ENCODE measurements at places on chromosomes 4 and X.

- no peak for DNase-seq
These were observed 61.2 kb downstream of the HMGB2 start for GRCh38 chr4:173272996-173273395.

- DNase-seq = no peak
These were observed 197.6 kb upstream of the FAM9B start for GRCh38 chrX:9231491-9231890.

DNA sequence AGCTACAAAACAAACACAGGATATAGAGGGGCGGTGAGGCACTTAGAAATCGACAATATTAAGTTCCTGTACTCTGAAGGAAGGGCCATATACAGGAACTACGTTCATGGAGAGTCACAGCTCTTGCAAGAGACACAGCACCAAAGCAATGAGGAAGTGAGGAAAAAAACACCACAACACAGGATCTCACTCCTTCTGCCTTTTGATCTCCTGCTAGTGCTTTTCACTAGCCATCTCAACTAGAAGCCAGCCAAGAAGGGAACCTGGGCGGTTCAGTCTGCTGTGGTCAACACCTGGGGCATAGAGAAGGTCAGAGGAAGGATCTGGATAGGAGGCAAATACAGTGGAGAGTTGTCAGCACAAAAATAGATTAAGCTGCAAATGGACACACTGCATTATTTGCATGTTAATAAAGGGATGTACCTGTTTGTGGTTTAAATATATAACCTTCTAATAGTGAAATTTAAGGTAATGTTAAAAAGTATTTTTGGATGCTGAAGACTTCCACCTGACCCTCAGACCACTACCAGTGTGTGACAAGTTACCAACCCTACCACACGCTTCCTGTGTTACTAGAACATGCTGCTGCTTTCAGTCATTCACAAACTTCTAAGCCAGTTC, 104.6 kb downstream of the DTHD1 start:
- peak; percentile 1 for DNase-seq

- no peak for DNase-seq
These were observed 11.7 kb downstream of the CFAP97 start for GRCh38 chr4:185192059-185192458.

DNA sequence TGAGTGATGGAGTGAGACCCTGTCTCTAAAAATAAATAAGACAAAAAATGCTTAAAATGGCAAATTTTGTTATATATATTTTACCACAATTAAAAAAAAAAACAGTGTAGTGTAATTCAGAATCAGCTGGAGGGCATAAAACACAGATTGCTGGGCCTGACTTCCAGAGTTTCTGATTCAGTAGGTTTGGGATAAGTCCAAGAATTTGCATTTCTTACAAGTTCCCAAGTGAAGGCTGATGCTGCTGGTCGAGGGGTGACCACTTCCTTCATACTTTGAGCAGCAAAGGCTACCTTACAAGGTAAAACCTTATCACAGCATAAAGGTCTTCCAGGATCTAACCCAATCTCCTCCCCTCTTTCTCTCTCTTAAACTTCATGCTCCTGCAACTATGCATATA, 40.7 kb downstream of the KLHL8 start:
- DNase-seq = no peak

- DNase-seq = no peak
These were observed 71.3 kb downstream of the GLRA3 start for GRCh38 chr4:174757736-174758135.

DNA sequence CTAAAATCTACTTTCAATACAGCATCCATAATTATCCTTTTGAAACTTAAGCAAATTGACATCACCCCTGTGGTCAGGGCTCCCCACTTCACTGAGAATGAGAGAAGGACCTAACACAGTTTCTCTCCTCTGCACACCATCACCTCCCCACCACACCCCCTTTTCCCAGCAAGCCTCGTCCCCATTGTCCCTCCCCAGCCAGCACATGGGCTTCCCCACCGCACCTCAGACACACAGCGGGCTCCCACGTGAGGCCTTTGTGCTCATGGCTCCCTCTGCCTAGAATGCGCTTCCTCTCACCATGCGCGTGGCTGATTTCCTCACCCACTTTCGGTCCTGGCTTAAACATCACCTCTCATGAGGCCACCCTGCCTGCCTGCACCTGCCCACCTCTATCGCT, 639.0 kb upstream of the FRG1 start:
- no peak for DNase-seq

DNA sequence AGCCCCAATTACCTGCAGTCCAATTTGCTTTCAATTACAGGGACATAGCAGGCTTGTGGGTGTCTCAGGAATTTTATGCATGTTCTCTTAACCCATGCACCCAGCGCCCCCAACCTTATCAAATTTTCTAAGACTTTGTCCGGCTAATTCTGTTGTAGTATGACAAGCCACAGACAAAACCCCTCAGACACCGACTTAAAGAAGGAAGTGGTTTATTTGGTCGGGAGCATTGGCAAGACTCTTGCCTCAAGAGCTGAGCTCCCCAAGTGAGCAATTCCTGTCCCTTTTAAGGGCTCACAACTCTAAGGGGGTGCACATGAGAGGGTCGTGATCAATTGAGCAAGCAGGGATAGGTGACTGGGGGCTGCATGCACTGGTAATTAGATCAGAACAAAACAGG, 28.7 kb upstream of the IL9R start:
- no peak for DNase-seq

DNA sequence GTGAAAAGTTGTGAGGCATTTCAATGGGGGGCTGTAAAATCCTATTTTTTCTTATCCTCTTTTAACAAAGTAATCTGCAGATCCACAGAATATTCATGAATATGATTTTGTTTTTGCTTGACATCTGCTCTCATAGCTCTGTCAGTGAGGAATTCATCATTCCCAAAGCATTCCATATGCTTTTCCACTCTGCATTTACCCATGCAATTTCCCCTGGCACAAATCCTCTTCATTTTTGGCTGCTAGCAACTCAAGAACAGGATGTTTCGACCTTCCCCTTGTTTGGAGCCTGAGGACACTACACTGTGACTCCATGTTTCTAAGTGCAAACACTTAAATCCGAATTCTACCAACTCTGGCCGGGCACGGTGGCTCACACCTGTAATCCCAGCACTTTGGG, 48.5 kb downstream of the KLHL15 start:
- no peak for DNase-seq

- DNase-seq = peak; percentile 10
These were observed 108.0 kb downstream of the TMEM131L start for GRCh38 chr4:153573881-153574802.

GRCh38 chr4:111693758-111694157, 451.5 kb upstream of the FAM241A start:
- DNase-seq = no peak

GRCh38 chr4:107265859-107266258, 229.7 kb upstream of the DKK2 start:
- no peak for DNase-seq

- no peak for DNase-seq
These were observed 737 bp downstream of the NELFA start for GRCh38 chr4:2007804-2008670.

DNA sequence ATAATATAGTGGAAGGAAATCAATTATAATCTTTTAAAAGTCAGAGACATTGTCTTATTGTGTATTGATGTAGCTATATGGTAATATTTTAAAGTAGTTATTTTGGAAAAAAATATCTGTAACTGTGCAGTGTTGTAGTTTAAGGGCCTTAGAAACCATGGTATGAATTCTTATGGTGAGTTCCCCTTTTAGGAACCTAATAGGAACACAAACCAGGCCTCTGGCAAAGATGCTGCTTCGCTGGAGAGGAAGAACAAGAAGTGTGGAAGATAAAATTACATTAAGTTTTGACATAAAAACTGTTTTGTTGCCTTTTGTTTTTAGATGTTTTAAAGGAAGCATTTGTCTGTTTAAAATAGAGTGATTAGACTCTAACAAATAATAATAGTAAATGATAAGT, 10.9 kb upstream of the TMPRSS11D start:
- DNase-seq = no peak

DNA sequence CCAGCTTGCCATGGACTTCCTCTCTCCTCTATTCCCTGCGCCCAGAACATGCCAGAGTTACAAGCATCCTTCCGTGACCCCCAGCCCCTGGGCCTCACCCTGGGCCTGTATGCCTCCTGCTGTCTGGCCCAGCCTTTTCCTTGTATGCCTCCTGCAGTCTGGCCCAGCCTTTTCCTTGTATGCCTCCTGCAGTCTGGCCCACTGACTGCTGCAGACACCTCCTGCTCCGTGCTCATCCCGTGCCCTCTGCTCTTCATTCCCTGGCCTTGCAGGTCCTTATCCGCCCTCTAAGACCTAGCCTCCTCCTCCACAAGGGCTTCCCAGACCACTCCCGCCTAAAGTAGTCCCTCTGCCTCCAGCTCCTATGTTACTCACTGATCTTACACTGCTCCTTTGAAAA, 44.2 kb downstream of the IRF2 start:
- DNase-seq = no peak

- DNase-seq = no peak
These were observed 295.4 kb upstream of the KLF3 start for GRCh38 chr4:38368613-38369012.

DNA sequence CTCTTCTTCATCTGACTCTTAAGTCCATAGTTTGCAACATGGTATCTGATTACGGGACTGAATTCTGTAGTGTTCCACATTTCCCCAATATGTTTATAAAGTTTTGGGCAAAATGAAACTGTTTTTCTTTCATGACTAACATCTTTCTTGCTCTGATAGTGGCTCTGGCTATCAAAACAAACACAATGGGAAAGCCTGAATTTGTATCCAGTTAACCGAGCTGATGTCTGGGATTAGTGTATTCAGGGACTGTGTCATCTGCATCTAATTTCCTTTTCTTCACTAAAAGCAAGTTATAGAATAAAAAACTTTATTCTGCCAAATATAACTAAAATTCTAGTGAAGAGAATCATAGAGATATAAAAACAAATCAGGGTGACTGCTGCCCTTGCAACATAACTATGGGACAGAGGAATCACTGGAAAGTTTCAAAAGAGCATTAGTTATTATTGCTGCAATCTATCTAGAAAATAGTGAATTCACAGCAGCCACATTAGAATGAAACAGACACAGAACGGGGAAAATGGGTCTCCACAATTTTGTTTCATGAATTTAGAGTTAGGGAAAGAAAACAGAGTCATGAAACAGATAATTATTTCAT, 61.3 kb downstream of the ANTXR2 start:
- DNase-seq = no peak

DNA sequence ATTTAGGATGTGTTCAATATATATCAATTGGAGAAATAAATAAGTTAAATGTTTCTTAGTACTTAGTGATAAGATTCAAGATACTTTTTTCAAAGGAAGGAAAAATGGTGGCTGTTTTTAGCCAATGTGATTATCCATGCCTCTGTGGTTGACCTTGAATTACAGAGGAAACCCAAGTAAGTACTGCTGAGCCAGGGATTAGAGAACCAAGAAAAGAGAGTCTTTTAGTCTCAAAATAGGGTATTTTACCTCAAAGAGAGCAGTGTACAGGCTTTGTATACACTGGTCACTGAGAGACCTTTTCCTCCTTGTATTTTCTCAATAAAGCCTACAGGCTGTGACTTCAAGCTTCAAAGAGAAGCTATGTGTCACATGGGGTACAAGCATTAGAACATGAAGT, 1075.3 kb downstream of the ADGRL3 start:
- no peak for DNase-seq

DNA sequence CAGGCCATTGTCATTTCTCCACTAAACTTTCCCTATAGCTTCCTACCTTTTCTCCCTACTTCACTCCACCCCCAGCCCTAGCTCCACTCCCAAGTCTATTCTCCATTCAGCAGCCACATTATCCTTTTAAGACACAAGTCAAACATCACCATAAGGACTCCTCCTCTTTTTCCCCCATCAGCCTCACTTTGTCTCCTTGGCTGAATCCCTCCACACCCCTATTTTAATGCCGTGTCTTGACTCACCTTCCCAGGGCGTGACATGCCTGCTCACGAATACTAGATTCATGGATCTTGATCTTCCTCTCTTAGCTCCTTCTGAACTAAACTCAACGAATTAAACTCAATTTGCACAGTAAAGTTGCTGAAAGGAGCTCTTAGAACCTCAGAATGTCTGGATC, 281.9 kb downstream of the PTTG2 start:
- no peak for DNase-seq

DNA sequence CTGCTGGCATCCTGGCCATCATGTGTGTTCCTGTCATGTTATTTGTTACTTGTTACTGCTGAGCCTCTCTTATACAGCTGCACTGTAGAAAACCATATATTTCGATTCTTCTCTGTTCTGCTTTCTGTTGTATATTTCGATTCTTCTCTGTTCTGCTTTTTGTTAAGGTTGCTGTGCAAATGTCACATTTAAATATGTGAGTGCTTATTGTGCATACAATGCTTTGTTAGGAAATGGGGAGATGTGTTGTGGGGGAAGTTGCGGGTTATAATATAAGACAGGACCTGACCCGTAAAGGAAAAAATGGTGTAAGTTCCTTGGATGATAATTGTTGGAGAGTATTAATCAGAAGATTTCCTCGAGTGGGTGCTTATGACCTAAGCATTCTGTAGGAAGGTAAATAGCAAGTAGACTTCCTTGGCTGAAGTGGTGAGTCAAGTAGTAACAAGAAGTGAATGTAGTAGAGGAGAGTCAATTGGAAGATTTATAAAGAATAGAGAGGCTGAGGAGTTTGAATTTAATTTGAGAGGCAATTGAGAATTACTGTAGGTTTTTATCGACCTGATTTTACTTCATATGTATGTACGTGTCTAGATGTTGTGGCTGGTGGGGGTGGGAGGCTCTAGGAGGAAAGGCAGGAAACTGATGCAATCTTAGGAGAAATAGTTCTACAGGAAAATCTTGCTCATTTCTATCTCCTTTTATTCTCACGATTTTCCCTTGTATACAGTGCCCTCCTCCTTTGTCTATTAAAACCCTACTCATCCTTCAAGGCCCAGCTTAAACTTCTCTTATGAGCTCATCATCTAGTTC, 8.5 kb downstream of the OGT start:
- no peak for DNase-seq

All from effector CD8-positive, alpha-beta T cell (primary cell).